ENCODE measurements at places on chromosomes 6 and 20.

- DNase-seq = peak; percentile 3
Observed at GRCh38 chr20:2006452-2007361, 12.8 kb upstream of the PDYN start.

DNA sequence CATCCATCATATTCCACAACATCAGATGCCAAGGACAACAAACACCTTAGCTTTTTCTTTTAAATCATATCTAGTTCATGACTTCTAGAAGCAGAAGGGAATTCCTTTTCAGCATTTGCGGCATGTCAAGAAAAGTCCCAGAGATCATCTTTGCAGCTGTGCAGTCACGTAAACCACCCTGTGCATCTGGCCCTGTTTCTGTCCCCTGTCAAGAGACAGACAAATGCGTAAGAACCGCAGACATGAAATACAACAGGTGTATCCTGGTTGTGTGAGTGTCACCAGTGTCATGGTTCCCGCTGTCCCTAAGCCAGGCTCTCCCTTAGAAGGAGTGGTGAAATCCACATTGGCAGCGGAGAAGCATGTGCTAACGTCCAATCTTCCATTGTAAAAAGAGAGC lies 28.1 kb downstream of the LY86 start:
- DNase-seq = no peak

- DNase-seq = no peak
Observed at GRCh38 chr20:50977066-50978021, 18.7 kb downstream of the MOCS3 start.

DNA sequence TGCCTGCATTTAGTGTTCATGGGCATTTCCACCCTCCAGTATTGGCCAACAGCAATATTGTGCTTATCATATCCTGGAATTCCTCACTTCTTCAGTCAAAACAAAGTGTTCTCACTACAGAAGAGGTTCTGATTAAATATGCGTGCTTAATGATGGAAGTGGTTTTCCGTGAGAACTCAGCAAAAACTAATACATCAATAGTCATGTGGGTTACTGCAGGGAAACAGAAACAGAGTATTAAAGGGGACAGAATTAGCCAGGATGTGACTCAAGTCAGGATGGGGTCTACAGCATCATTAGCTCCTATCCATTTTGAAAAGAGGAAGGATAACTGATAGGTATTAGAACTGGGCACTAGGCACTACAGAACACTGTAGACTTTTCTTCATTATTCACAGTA lies 384.6 kb downstream of the CDKAL1 start:
- DNase-seq = no peak

- DNase-seq = no peak
Observed at GRCh38 chr6:31945507-31946369, at the start of gene CFB. Gene CFB, plus strand, starts transcription at chr6:31946095. Its CDS starts 127 bp downstream, at chr6:31946222.

GRCh38 chr6:159966981-159967380 lies 1.9 kb upstream of the IGF2R start:
- no peak for DNase-seq

DNA sequence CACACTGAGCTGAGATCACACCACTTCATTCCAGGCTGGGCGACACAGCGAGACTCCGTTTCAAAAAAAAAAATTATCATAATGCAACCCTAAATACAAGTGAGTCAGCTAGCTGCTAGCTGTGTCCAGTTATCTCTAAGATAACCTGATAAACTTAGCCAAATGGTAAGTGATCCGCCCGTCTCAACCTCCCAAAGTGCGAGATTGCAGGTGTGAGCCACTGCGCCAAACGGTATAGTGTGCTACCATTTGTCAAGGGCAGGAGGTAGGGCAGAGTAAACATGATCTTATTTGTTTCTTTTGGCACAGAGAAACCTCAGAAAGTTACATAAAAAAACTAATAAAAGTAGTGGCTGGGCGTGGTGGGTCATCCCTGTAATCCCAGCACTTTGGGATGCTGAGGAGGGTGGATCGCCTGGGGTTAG lies 4.7 kb upstream of the C6orf132 start:
- no peak for DNase-seq

DNA sequence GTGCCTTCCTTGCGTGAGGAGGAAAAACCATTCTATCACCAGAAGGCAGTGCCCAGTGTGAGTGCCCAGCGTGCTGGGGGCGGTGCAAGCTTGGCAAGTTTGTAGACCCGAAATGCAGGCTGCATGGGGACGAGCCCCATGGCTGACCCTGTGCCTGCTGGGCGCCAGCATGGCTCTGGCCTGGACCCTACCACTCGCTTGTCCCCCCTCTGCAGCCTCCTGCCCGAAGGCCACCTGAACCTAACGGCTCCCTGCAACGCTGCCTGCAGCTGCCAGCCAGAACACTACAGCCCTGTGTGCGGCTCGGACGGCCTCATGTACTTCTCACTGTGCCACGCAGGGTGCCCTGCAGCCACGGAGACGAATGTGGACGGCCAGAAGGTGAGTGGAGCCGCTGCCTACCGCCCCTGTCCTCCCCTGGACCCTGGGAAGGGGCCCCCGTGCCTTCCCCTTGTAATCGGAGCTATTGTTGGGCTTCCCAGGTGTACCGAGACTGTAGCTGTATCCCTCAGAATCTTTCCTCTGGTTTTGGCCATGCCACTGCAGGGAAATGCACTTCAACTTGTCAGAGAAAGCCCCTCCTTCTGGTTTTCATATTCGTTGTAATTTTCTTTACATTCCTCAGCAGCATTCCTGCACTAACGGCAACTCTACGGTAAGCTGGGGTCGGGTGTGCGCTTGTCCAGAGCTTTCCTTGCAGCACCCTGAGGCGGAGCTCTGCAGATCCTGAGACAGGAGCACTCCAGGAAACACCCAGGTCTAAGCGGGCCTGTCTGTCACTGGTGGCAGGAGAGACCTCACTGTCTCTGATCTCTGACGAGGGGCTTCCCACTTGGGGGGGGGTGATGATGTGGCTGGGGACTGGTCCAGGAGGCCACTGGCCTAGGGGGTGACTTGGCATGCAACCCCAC lies 25.5 kb downstream of the SLCO4A1 start:
- DNase-seq = no peak

DNA sequence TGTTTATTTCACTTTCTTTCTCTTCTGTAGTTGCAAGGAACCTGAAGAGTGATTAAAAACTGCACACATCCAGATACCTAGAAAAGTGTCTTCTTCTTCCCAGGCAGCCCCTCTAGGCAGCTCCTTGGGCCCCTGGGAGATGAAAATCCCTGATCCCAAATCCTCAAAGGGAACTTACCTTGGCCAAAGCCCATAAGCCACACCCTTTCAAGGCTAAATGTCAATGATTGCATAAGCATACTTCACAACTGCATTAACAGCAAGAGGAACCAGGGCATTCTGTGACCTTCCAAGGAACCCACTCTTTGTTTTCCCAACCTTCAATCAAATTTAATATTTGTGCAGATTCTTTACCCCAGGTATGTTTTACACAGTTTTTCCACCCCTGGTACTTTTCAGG lies 4.4 kb upstream of the HMGN3 start:
- DNase-seq = no peak

DNA sequence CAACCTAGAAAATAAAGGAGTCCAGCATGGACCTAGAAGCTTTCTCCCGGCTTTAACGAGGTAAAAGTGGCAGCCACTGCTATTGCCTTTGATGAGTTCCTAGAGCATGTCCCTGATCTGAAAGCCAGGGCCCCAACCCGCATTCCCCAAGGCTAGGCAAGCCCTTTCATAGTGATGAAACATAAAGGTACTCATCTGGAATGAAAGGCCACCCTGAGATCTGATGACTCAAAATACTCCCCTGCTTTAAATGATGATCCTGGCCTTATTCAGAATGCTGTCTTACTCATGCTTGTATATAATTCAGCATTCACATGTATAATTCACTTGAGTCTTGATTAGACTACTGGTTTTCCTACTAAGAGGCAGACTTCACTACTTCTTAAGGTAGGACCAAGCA lies 21.3 kb downstream of the TTPAL start:
- peak; percentile 23 for DNase-seq

GRCh38 chr20:58889798-58890517 lies 37.4 kb downstream of the GNAS start:
- DNase-seq = no peak

All from activated CD4-positive, alpha-beta T cell treated with anti-CD3 and anti-CD28 coated beads for 24 hours (primary cell).